ENCODE measurements at places on chromosomes 7 and 10. TPM values are rescaled to one million over a fixed set of nuclear protein-coding genes. Genes with fewer than 3 reads are reported as not detected.

Gene CACNA2D1
- polyA plus RNA-seq, result 2.5 TPM

Gene LOXL4
- 0.90 TPM for polyA plus RNA-seq

Gene CFAP46
- not detected for polyA plus RNA-seq

Gene DPP6
- 0.35 TPM for polyA plus RNA-seq

Gene STARD3NL
- 30.6 TPM for polyA plus RNA-seq

Gene ANKRD30A
- polyA plus RNA-seq, result not detected

Gene NUB1
- 26.1 TPM for polyA plus RNA-seq

- no peak for DNase-seq
- no peak overlapping the region for H3K4me3 ChIP-seq
- peaks cover 13% of the 10 kb centered on the region for H3K4me1 ChIP-seq
- H3K36me3 ChIP-seq, result no peaks in the 10 kb centered on the region
- no peaks in the 10 kb centered on the region for H3K27me3 ChIP-seq
Measured at GRCh38 chr10:123580426-123580825, 85.7 kb upstream of the GPR26 start.

- no peak overlapping the region for H3K4me3 ChIP-seq
- no peaks in the 10 kb centered on the region for H3K36me3 ChIP-seq
- DNase-seq, result no peak
- H3K27me3 ChIP-seq, result no peaks in the 10 kb centered on the region
Measured at GRCh38 chr10:8726084-8726778, 671.7 kb downstream of the GATA3 start.

- H3K36me3 ChIP-seq, result no peaks in the 10 kb centered on the region
- no peak overlapping the region for H3K27ac ChIP-seq
- H3K4me1 ChIP-seq, result no peaks in the 10 kb centered on the region
- H3K27me3 ChIP-seq, result no peaks in the 10 kb centered on the region
- no peak overlapping the region for H3K4me3 ChIP-seq
Measured at GRCh38 chr7:91373111-91373800, 109.0 kb downstream of the FZD1 start.

GRCh38 chr7:104415700-104416099 is 87.3 kb downstream of the LHFPL3 start:
- H3K27me3 ChIP-seq, result no peaks in the 10 kb centered on the region
- DNase-seq, result no peak
- H3K36me3 ChIP-seq, result no peaks in the 10 kb centered on the region
- no peak overlapping the region for H3K4me3 ChIP-seq
- H3K4me1 ChIP-seq, result no peaks in the 10 kb centered on the region

GRCh38 chr7:44980393-44981034 is 1.7 kb upstream of the MYO1G start:
- H3K4me1 ChIP-seq, result peaks cover 89% of the 10 kb centered on the region
- H3K4me3 ChIP-seq, result no peak overlapping the region
- peaks cover 38% of the 10 kb centered on the region for H3K36me3 ChIP-seq
- no peaks in the 10 kb centered on the region for H3K27me3 ChIP-seq

DNA sequence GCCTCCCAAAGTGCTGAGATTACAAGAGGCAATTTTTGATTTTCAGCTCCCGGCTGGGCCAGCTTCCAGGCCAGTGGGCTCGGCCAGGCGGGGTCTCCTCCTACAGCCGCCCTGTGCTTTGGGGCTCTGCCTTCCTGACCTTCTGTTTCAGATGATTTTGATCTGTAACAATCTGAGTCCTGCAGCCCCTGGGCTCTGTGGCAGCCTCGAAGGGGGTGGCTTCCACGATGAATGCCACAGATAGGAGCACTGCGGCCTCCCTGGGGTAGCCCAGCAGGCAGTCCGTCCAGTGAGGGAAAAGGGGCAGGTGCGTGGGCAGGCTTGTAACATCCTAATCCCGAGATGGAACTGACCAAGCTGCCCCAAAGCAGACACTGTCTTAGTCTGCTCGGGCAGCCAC is 177.5 kb downstream of the DNAJB6 start:
- no peaks in the 10 kb centered on the region for H3K36me3 ChIP-seq
- H3K27me3 ChIP-seq, result no peaks in the 10 kb centered on the region
- no peak for DNase-seq
- no peak overlapping the region for H3K4me3 ChIP-seq
- no peak overlapping the region for H3K27ac ChIP-seq

DNA sequence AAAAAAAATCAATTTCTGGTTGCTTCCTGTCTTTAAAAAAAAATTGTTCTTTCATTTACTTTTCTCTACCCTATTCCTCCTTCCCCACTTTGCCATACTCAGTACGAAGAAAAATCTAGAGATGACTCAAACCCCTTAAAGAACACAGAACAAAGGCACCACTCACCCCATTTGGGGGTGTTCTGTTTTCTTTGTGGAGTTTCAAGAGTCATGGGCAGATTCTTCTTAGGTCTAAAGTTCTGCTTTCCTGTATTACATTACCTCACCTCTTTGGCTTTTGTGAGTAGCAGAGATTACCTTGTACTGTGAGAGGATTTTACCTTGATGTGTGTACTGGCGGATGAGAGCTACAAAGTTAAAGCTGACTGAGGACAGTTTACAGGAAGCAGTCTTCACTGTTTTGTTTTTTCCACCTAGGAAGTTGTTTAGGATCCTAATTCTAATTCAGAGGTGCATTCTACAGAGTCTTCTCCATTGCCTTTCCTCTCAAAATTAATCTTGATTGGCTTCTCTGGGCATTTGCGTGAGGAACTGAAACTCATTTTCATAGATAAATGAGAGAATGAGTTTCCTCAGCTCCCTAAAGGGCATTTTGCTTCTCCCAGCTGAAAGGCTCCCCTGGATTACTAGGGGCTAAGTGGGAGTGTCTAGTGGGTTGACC is 20.7 kb downstream of the AVL9 start:
- H3K36me3 ChIP-seq, result no peaks in the 10 kb centered on the region
- H3K4me1 ChIP-seq, result peaks cover 12% of the 10 kb centered on the region
- H3K27ac ChIP-seq, result no peak overlapping the region

DNA sequence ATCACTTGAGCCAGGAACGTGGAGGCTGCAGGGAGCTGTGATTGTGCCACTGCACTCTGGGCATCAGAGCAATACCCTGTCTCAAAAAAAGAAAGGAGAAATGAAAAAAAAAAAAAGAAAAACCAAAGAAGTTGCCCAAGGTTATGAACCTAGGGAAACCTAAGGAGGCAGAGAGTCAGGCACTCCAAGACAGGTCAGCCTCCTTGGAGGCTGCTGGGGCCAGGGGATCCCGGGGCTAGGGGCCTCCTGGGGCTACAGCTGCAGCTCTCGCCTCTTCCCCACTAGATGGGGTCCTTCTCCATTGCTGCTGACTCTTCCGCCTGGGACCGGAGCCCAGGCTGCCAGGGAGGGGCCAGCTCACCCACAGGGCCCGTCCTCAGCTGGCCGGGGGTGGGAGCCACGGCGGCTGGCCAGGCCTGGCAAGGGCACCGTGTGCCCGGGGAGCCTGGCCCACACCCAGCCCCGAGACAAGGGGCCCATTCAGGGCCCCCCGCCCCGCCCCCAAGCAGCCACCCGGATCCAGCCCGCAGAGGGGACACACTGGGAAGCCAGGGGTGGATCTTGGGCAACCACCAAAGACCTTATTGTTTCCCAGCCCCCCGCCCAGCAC is 1.7 kb upstream of the SPACDR start:
- no peaks in the 10 kb centered on the region for H3K27me3 ChIP-seq
- DNase-seq, result peak; percentile 84
- peaks cover 62% of the 10 kb centered on the region for H3K4me1 ChIP-seq
- H3K36me3 ChIP-seq, result peaks cover 38% of the 10 kb centered on the region
- H3K27ac ChIP-seq, result peak overlapping the region; percentile 48

GRCh38 chr10:132151951-132152505 is 34.7 kb upstream of the DPYSL4 start:
- H3K36me3 ChIP-seq, result no peaks in the 10 kb centered on the region
- no peaks in the 10 kb centered on the region for H3K27me3 ChIP-seq
- no peaks in the 10 kb centered on the region for H3K4me1 ChIP-seq

GRCh38 chr10:92591550-92592022 is 1.3 kb upstream of the KIF11 start:
- peaks cover 54% of the 10 kb centered on the region for H3K4me1 ChIP-seq
- peak overlapping the region; percentile 93 for H3K4me3 ChIP-seq
- H3K36me3 ChIP-seq, result no peaks in the 10 kb centered on the region
- H3K27me3 ChIP-seq, result no peaks in the 10 kb centered on the region

DNA sequence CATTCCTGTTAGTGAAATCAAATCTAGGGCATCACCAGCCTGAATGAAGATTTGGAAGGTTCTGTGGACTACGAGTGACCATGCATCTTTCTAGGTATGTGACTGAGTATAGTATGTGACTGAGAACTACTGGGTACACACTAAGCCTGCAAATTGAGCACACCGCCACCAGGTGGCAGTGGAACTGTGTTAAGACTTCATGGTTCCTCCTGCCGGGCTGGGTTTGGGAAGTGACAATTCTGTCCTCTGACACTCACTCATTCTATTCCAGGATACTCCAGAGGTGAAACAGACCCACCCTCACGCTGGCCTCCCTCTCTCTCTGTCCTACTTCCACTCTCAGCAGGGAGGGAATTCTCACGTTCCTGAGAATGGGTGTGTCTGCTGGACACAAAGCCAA is 84.0 kb upstream of the TMEM248 start:
- no peak overlapping the region for H3K27ac ChIP-seq
- H3K27me3 ChIP-seq, result no peaks in the 10 kb centered on the region
- no peaks in the 10 kb centered on the region for H3K36me3 ChIP-seq
- peak; percentile 72 for DNase-seq

DNA sequence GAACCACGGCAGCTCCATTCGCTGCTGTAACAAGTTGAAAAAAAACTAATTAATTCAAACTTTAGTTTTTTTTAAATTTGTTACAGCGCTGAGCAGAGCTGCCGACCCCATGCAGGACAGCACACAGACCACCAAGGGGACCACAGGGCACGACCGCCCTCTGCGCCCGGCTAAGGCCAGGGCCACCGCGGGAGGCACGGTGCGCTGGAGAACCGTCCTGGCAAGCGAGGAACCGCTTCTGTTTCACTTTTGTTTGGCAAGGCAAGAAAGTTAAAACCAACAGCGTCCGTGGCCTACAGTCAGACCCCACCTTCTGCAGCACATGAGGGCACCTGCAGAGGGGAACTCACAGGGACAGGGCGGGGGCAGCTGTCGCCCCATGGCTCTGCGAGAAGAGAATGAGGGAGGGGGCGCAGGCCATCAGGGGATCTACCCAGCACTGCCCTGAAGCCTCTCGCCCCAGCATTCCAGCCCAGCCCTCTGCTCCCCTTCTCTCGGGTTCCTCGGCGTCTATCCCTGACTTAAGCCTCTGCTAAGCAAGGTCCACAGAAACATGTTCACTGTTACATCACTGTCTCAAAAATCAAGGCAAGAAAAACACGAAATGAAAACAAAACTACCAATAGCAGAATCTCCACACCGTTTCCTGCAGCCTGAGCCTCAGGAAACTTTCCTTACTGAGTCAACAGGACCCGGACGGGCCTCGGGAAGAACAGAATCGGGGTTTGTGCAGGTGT is 204.4 kb downstream of the DIP2C start:
- H3K4me3 ChIP-seq, result peak overlapping the region; percentile 18
- peak overlapping the region; percentile 72 for H3K27ac ChIP-seq
- no peaks in the 10 kb centered on the region for H3K27me3 ChIP-seq
- no peaks in the 10 kb centered on the region for H3K36me3 ChIP-seq
- H3K4me1 ChIP-seq, result no peaks in the 10 kb centered on the region

GRCh38 chr7:4641667-4642467 is 40.2 kb upstream of the FOXK1 start:
- H3K4me3 ChIP-seq, result peak overlapping the region; percentile 68
- no peaks in the 10 kb centered on the region for H3K27me3 ChIP-seq
- peak; percentile 98 for DNase-seq
- peaks cover 18% of the 10 kb centered on the region for H3K4me1 ChIP-seq

- H3K4me1 ChIP-seq, result no peaks in the 10 kb centered on the region
- no peak overlapping the region for H3K27ac ChIP-seq
- H3K27me3 ChIP-seq, result no peaks in the 10 kb centered on the region
- no peaks in the 10 kb centered on the region for H3K36me3 ChIP-seq
Measured at GRCh38 chr7:81111358-81111757, 192.5 kb upstream of the SEMA3C start.

- no peaks in the 10 kb centered on the region for H3K4me1 ChIP-seq
- no peak overlapping the region for H3K27ac ChIP-seq
- H3K27me3 ChIP-seq, result no peaks in the 10 kb centered on the region
- no peak overlapping the region for H3K4me3 ChIP-seq
- DNase-seq, result no peak
Measured at GRCh38 chr10:29023678-29024077, 265.2 kb upstream of the LYZL1 start.

DNA sequence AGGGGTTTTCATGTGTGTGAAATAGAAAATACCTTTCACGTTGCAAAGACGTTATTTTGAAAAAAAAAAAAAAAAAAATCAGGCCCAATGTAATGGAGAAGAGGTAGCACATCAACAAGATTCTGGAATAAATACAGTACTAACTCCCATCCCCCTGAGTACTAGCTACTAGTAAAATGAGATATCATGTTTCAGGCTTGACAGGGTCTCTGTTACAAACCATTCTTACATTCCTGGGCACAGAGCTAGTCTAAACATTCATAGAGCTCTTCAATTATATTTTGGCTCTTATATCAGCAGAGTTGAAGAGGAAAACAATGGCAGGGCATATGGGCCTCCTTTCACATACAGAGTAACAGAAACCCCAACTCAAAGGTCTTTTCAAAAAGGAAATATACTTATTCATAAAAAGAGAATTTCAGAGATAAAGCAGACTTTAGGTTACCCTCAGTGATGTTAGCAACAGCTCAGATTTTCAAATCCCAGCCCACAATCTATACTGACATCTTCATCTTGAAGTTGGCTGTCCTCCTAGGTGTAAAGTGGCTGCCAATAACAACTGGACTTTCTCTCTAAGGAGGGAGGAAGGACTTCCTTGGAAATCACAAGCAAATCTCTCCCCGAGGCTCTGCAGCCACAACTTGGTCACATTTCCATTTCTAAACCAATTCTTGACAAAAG is 18.6 kb downstream of the C7orf33 start:
- H3K27me3 ChIP-seq, result no peaks in the 10 kb centered on the region
- H3K4me3 ChIP-seq, result no peak overlapping the region
- H3K36me3 ChIP-seq, result no peaks in the 10 kb centered on the region
- H3K27ac ChIP-seq, result no peak overlapping the region
- no peak for DNase-seq

DNA sequence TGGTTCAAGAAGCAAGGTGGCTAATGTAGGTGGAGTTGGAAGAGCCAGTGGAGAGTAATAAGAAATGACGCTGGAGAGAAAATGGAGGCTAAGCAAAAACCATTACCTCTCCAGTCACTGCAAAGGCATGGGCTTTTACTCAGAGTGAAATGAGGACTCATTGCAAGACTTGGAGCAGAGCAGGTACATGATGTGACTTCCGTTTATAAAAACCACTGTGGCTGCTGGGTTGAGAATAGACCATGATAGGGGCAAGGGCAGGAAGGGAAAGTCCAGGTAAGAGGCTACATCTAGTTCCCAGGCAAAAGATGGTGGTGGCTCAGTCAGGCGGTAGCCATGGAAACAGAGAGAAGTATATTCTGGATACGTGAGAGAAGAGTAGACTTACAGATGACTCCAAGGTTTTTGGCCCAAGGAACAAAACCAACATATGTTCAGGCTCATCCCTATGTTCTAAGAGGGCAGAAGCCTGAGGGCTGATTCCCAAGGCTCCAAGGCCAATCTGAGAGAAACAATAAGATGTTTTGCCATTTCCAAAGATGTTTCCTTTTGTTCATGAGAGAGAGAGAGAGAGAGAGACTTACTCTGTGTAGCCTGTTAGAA is 21.5 kb upstream of the PDE1C start:
- DNase-seq, result no peak
- H3K36me3 ChIP-seq, result no peaks in the 10 kb centered on the region
- H3K27ac ChIP-seq, result no peak overlapping the region
- no peak overlapping the region for H3K4me3 ChIP-seq
- H3K27me3 ChIP-seq, result no peaks in the 10 kb centered on the region
